ENCODE measurements at places on chromosomes 13 and 19.
A peak's percentile ranks its signal among the peaks of the same experiment; 100 is the strongest.

DNA sequence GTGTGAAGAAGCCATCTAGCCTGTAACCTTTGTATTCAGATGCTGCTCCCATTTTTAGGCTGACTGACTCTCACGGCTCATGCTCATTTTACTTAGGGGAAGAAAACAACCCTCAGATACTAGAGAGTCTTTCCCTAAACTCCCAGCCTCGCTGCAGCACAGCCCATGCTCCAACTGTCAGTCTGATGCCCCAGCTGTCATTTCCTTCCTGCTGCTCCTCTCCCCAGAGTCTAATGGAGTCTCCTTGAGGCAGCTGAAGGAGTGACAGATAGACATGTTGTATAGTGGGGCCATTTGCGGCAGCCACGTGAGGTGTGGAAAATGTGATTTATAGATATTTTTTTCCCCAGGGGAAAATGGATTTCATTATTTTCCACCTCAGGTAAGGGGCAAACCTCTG, 59.2 kb upstream of the OLFM4 start:
- no peak for DNase-seq

DNA sequence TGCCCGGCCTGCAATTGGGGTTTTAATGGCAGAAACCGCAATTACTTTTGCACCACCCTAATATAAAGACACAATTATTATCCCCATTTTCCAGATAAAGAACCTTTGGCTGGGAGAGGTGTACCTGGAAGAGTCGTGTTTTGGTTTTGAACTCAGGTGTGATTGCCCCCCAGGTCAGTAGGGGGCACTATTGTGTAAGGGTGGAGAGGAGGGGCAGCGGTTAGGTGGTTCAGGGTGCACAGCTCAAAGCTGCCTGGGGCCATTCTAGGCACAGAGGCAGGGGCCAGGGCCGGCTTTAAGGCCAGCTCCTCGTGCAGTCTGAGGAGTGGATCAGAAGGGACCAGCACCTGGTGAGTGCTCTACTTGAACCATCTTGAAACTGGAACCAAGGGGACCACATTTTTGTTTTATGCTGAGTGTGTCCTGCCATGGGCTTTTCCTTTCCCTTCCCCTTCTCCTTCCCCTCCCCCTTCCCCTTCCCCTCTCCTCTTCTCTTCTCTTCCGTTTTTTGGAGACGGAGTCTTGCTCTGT, 5.8 kb upstream of the FCGRT start:
- peak; percentile 63 for DNase-seq

- no peak for DNase-seq
These were observed 322.4 kb downstream of the OLFM4 start for GRCh38 chr13:53351021-53351420.

- DNase-seq = no peak
These were observed 156.6 kb downstream of the TM9SF2 start for GRCh38 chr13:99657848-99658260.

DNA sequence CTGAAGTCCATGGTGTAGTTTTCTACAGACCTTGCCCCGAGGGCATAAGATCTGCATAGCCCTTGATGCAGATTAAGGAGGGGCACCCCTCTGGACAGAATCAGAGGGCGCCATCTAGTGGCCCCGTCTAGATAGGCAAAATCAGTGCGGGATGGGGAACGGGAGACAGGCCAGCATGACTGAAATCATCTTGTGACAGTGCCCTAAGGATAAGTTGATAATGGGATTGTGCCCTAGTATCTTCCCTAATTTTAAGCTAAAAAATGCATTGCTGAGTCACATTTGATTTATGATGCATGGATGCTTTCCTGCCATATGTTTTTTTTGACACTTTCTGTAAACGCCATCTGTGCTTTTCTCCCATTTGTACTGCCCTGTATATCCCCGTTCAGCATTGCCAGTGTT, 19.0 kb upstream of the GPI start:
- DNase-seq = peak; percentile 56

DNA sequence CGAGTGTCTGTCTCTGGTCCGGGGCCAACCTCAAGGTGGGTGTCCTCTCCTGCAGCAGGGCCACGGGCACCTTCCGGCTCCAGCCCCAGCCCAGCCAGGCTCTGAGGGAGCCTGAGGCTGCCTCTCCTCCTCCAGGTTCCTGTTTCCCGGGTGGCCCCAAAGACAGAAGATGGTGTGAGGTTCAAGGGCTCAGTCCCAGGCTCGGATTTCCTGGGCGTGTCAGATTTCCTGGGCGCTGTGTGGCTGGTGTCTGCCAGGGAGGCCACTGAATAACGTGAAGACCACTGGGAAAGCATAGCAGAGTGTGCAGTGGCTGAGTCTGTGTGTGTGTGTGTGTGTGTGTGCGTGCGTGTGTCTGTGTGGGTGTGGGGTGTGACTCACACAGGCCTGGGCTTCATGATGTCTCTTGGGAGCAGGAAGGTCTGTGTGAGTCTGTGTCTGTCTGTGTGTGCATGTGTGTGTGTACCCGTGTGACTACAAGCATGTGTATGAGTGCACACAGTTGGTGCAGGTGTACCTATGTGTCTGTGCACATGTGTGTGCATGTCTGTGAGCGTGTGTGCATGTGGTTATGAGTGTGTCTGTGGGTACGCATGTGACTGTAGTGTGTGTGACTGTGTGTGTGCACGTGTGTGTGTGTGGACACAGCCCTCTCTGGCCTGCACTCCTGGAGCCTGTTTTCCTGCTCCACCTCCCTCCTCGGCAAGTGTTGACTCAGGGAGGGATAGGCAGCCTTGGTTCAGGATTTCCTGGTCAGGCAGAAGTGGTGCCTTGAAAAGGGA, 28.3 kb downstream of the CEBPA start:
- DNase-seq = peak; percentile 22

DNA sequence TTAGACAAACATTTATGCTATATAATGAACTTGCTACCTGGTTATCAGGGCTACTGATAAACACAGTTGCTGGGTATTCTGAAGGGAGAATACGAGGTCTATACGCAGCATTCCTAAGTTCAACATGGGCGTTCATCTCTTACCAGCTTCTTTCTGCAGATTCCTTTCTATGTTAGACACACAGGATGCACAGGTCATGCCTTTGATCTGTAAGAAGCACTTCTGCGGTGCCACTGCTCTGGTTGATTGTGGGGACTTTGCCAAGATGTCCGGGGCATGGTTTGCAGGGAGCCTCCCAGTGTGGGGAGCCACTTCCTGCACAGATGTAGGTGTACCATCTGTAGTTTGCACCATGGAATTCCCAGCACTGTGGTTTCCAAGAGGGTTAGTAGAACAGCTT, 40.9 kb downstream of the ATP7B start:
- DNase-seq = no peak

DNA sequence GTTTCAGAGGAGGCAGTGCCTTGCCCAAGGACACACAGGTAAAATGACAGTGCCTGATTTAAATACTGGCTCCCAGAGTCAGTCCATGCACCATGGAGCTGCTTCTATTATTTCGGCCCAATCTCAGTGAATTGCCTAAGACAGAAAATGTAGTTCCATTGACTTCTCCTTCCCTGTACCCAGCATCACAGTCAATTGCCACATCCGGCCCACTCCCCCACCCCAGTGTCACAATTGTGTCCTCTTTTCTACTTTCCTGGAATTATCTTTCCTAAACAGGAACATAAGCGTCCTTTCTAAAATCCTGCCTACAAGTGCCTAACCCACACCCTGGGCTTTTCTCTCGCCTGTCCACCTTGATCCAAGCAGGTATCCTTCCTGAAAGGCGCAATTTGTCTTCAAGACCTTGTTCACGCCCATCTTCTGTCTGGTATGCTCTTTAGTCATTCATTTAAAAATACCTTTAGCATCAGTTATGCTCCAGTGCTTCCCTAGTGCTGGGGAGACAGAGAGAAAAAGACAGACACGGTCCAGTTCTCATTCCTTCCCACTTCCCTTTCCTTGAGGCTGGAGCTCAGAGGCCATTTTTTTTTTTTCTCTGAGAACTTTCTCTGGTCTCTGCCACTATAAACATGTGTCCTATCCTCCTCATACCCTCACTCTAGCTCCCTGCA, 411.4 kb downstream of the LIG4 start:
- no peak for DNase-seq

DNA sequence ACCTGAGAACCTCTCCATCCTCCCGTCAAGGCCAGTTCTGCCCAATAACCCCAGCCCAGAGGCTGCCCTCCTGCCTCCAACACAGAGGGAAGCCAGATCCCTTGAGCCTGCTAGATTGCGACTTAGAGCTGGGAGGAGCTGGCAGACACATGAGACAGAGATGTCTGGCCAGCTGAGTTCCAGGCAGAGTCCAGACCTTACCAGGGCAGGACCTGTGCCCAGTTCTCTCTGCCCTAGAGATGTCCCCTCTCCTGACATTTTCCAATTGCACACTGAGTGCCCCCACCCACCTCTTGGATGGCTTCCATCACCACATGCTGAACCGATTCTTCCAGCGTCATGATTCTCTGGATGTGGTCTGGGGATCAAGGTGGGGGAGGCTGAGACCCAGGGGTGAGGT, 3.0 kb downstream of the HOOK2 start:
- no peak for DNase-seq

DNA sequence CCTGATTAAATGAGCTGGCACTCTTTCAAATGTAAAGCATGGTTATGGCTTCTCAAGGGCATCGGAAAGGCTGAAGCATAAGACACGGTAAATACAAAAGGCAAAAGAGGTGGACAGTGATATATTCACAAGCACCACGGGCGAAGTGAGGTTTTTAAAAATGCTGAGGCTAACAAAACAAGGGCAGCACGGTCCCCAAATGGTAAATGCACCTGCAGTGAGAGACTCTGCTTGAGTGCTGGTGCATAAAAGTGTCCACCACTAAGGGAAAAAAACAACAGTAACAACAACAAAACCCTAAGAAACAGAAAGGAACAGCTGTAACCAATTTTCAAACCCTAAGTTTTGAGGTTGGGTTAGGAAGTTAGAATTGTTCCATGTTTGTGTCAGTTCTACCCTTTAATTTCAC, 234.9 kb downstream of the PCDH9 start:
- DNase-seq = no peak

GRCh38 chr13:81602241-81602640, 1261.3 kb upstream of the SPRY2 start:
- no peak for DNase-seq
